ENCODE measurements at places on chromosomes 16 and 17. TPM values are rescaled to one million over a fixed set of nuclear protein-coding genes. Genes with fewer than 3 reads are reported as not detected.

PRCD gene
- 2.1 TPM for total RNA-seq

TMEM208 gene
- 37.7 TPM for total RNA-seq

PDILT gene
- total RNA-seq: not detected

CRHR1 gene
- total RNA-seq: 0.56 TPM

DNA sequence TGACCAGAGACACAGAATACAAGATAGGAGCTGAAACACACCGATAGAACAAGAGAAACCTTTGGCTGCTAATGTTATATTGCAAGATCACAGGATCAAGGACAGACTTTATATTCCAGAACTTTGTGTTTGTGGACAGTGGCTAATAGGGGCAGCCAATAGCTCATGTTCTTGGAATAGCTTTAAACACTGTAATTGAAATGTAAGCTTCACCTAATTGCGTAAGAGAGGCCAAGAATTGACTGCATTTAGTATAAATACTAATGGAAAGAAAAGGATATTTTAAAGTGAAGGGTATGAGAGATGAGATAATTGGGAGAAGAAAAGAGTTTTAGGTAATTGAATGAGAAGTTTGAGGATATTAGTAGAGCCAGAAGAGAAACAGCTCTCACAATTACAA, 758.8 kb downstream of the CDH11 start:
- no peak for DNase-seq

DNA sequence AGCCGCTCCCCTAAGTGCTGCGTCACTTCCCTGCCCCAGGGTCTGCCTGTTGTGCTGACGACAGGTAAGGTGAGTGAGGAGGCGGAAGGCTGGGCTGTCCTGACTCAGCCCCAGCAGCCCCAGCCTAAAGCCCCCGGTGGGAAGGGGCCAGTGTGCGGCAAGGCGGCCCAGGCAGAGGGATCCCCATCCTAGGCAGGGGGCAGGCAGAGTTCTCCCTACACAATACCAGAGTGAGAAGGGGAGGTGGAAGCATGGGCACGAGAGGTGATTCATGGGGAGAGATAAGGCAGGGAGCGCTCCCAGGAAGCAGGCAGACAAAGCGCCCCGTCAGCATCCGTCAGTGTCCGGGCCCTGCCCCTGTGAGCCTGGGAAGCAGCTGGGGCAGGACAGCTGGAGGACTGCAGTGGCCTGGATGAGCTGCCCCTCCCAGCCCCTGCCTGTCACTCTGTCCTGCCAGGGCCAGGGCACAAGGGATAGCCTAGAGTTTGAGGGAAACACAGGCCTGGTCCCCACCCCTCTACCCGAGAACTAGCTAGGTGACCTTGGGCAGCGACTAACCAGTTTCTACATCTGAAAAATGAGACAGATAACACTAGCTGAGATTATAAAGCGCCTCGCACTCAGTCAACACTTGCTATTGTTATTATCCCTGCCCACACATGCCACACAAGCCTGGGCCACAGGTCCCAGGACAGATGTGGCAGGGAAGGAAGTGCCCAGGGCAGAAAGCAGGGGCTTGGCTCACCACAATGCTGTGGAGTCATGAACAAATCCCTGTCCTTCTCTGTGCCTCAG, 3.8 kb downstream of the FAM83G start:
- no peak for DNase-seq

DNA sequence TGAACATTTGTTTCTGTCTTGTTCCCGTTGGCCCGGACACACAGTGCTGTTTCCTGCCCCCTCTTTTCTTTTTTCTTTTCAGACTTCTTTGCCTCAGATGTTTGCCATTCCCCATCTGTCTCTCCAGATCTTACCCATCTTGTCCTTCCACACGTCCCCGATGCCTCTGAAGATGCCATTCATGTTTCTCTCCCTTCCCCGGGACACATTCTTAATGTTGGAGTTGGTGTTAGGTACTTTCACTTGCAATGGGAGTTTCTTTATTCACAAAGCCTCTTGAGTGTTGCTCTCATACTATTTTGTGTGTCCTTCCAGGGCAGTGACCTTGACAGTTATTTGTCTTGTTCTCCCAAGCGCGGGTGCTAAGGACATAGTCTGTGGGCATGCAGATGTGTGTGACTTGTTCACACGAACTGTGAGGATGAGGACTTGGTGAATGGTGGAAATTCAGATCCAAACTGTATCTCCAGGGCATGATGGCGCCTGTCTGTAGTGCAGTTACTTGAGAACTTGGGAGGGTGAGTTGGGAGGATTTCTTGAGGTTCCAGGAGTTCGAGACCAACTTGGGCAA, 8.3 kb downstream of the SEC14L1 start:
- DNase-seq: no peak

DNA sequence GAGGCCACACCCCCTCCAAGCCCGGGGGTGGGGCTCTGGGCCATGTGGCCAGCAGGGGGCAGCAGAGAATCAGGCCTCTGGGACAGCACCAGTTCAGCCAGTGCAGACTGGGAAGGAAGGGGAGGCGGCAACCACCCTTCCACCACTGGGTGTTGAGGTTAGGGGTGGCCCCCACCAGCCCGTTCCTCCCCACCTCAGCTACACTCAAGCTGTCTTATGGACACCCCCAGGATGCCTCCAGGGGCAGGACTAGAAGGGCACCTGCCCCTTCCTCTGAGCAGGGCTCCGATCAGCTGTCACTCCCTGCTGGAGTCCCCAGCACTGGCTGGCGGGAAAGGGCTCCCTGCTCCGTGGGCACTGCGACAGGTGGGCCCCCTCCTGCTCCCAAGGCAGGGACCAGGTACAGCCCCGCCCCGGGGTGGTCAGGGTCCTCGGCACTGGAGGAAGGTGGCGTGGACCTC, 21.8 kb downstream of the KATNB1 start:
- no peak for DNase-seq
